ENCODE measurements at places on chromosomes 2 and 18.
A peak's percentile ranks its signal among the peaks of the same experiment; 100 is the strongest.

DNA sequence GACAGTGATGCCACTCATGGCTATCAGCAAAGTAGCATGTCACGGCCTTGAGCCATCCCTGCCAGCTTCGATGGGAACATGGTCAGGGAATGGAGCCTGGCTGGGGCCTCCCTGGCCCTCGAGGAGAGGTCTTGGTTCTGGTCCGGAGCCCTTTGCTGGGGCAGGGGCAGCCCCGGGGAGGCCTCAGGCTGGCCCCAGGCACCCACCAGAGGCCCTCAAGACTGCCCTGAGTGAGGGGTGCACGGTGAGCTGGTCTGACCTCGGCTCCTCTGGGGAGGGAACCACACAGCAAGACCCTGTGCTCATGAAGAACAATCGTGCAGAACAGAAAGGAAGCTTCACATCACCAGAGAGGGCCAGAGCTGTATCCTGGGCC is 75.2 kb upstream of the OTOS start:
- no peak for DNase-seq

DNA sequence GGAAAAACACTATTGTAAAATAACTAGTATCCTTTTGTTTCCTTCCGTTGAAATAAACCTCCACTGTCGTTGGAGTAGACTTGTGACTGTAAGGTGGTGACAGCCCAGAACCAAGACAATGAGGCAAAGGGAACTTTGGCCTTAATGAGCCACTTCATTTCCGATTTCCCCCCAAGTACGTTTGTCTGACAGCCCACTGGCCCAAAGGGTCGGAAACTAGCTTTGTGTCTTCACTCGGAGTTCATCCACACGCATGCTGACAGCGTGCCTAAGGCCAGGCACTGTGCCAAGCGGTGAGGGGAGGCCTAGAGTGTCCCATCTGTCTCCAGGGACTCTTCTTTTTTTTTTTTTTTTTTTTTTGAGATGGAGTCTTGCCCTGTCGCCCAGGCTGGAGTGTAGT is 21.0 kb downstream of the HJURP start:
- DNase-seq, result no peak

DNA sequence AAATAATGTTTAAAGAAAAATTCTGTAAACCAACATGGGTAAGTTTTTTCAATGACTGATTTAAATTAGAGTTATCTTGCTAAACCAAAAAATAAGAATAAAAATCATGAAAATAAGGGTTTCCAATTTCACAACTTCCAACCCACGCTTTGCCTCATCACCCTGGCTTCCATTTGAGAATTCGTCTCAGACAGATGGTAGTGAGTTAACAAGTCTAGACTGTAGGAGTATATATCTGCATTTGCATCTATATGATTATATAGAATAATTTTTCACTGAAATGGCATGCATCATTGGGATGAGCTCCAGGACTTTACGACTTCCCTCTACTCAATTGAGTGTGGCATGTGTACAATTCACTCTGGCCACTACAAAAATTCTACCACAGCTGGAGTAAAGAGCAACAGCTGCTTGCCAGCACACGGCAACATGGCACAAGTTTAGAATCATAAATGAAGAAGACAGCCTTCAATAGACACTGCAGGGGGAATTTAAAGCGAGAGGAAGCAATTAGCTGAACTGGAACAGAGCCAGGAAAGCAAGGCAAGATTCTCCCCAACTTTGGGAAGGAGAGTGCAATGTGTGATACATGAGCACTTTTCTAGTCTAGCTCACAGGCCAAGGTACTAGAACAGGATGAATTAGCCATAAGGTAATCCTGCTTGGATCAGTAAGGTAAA is 1673.5 kb upstream of the CELF4 start:
- no peak for DNase-seq

- peak; percentile 69 for DNase-seq
These were observed 691 bp downstream of the BIRC6 start for GRCh38 chr2:32357318-32358110.

DNA sequence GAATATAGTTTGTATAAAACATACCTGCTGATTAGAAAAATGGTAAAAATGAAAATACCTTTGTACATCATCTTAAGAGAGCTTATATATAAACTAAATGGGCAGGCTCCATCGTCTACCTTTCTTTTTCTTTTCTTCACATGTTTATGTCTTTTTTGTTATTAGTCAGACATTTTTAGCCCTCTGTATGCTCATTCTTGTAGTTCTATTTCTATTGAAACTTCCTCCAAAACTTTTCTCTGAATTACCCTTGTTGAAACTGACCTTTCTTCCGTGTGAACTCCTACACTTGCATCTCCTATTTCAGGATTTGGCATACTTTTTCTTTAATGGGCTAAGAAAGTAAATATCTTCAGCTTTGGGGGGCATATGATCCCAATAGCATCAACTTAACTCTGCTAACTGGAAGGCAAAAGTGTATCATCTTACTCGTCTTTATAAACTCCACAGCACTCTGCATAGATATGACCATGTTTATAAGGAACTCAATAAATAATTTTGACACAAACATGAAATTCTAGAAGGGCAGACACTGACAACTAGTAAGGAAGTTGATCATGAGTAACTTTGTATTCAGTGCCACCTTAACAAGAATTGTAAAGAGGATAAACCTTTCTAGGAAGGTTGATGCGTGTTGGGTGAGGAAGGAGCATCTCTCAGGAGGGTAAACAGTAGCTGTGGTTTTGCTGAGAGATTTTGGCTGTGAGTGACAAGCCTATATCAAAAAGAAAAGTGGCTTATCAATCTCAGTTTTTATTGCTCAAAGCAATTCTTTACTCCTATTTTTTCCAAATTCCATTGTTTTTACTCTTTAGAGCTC is 127.6 kb downstream of the PIK3C3 start:
- DNase-seq, result no peak

DNA sequence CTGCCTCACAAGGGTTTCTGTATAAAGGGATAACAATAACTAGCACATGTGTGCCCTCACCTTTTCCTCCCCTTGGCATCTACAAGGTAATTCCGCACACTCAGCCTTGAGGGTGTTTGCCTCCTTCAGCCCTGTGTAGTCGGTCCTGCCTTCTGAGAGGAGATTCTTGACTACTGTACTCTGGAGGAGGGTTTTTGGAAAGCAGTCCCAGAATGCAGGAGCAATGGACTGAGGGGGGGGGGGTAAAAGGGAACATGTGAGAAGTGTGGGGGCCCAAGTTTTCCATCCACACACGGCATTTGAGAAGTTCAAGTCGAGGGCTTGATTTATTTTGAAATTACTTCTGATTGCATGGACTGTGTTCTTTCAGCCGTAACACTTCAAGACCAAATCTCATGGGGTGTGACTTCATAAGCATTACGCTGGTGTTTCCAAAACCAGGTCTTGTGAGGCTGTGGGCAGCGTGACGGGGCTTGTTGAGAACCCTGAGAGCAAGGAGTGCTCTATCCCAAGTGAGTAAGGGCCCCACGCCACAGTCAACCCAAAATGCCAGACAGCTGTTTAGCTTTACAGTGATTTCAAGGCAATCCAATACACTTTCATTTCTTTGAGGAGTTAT is 198.7 kb upstream of the MEIS1 start:
- no peak for DNase-seq

Measured in activated T-cell treated with anti-CD3 and anti-CD28 coated beads, Interleukin-2, amount 50 U/mL, for 48 hours (primary cell).